ENCODE measurements at places on chromosomes 12 and 14.
A peak's percentile ranks its signal among the peaks of the same experiment; 100 is the strongest.

DNA sequence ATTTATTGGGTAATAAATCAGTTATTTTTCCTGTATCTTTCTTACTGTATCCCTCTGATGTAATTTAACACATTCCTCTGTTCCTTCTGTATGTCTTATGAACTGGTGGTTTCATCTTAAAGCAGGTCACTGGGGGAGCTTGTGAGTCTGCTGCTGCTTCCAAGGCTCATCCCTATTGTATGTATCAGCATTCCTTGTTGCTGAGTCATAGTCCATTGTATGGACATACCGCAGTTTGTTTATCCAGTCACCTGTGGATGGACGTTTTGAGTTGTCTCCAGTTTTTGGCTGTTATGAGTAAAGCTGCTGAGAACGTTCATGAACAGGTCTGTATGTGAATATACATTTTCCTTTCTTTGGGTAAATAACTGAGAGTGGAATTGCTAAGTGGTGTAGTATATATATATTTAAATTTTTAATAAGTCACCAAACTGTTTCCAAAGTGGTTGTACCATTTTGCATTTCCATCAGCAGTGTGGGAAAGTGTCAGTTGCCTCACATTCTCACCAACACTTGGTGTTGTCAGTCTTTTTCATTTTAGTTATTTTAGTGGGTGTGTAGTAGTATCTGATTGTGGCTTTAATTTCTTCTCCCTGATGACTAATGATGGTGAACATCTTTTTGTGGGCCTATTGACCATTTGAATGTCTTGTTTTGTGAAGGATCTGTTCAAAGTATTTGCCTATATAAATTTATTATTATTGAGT, 82.7 kb downstream of the BEGAIN start:
- DNase-seq = peak; percentile 64

DNA sequence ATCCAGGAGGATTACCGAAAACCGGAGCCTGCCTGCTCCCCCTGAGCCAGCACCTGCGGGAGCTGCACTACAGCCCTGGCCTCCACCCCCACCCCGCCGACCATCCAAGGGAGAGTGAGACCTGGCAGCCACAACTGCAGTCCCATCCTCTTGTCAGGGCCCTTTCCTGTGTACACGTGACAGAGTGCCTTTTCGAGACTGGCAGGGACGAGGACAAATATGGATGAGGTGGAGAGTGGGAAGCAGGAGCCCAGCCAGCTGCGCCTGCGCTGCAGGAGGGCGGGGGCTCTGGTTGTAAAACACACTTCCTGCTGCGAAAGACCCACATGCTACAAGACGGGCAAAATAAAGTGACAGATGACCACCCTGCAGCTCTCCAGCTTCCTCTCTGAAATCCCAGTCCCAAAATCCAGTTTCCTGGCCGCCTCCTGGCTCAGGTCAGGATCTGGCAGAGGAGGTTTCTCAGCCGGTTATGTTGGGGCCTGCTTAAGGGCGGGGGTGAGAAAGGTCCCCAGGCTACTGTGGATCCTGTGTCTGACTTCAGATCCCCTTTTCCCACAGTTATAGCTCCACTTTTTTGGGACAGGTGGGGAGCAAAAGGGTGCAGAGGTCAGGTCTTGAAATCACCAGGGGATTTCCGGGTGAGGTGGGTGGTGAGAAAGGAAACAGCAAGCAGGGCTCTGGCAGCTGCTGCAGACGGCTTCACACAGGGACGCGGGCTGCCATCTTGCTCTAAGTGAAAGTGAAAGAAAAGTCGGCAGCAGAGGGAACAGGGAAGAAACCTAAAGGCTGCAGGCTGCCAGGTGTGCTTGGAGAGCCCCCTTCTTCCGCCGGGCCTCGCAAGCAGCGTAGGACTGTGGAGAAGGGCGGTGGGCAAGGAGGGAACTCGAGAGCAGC, at the start of gene TAPBPL:
Gene TAPBPL, plus strand, starts transcription at position 695 of the 897 bp plus-strand sequence. CDS start 207 bp downstream, outside the sequence.
- peak; percentile 85 for DNase-seq

- DNase-seq = no peak
Measured at GRCh38 chr12:14193639-14194038, 171.8 kb upstream of the ATF7IP start.

DNA sequence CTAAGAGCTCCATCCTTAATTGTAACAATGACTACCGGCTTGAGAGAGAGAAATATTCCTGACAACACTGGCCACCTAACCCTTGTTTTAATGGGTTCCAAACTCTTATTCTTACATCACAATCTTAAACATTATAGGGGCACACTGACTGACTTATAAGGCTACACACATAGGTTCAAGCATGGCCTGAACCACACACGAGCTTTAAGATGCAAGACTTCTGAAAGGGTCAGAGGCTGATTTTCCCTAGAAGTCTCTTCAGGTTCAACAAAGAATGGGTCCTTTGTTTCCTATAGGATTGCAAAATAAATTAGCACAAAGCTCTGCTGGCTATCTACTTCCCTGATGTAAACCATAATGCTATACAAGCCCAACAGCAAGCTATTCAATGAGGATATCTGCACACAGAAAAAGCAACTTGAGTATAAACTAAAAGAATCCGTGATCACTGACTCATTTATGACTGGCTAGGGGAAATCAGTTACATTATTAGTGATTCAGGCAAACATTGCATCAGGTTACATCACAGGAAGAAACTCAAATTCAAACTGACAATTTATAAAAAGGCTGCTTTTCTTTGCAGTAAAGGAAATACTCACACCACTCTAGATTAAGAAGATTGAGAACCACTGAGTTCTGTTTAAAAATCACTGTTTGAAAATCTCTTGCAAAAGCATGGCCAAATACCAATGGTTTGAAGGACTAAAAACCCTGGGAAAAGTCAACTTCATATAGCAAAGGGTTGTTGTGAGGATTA, 8.5 kb downstream of the BTG1 start:
- DNase-seq = peak; percentile 85

GRCh38 chr14:68458840-68459469, 333.9 kb downstream of the ZFP36L1 start:
- peak; percentile 84 for DNase-seq

GRCh38 chr12:31906557-31907301, 52.5 kb upstream of the RESF1 start:
- DNase-seq = no peak

DNA sequence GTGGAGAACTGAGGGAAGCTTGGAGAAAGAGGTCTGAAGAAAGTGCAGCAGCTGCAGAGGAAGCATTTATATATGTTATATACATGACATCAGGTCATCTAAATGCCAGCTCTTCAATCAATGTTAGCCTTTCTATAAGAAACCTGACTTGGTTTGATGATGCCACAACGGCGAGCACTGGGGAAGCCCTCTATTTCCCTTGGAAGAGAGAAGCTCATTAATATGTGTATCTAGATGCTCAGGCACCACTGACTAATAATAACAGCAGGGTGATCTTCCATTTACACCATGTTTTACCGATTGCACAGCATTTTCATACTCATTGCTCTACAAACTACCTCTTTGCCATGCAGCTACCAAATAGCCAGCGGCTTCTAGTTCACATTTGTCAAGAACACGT, 811 bp downstream of the ACYP1 start:
- no peak for DNase-seq

GRCh38 chr12:132740313-132740646, 21.4 kb downstream of the ANKLE2 start:
- DNase-seq = no peak

Measured in EL (cell line).